ENCODE measurements at places on chromosomes 11 and 22. TPM values are rescaled to one million over a fixed set of nuclear protein-coding genes. Genes with fewer than 3 reads are reported as not detected.

- H3K27ac ChIP-seq: no peak overlapping the region
- H3K4me3 ChIP-seq: no peak overlapping the region
- no peaks in the 10 kb centered on the region for H3K27me3 ChIP-seq
- DNase-seq: no peak
- H3K36me3 ChIP-seq: peaks cover 27% of the 10 kb centered on the region
Measured at GRCh38 chr22:31742115-31742514, 7.8 kb downstream of the PRR14L start.

GRCh38 chr22:19129871-19130270 is 1.2 kb upstream of the TSSK2 start:
- no peaks in the 10 kb centered on the region for H3K4me1 ChIP-seq
- DNase-seq: no peak
- no peak overlapping the region for H3K27ac ChIP-seq

GRCh38 chr22:47630741-47631534 is 868.5 kb downstream of the TBC1D22A start:
- no peak for DNase-seq
- H3K36me3 ChIP-seq: peaks cover 8% of the 10 kb centered on the region
- H3K4me1 ChIP-seq: no peaks in the 10 kb centered on the region
- no peak overlapping the region for H3K4me3 ChIP-seq
- no peak overlapping the region for H3K27ac ChIP-seq

GRCh38 chr11:72537051-72537450 is 102.7 kb upstream of the CLPB start:
- H3K27ac ChIP-seq: no peak overlapping the region
- DNase-seq: no peak
- H3K4me3 ChIP-seq: no peak overlapping the region
- H3K36me3 ChIP-seq: 0 out of 2 replicates have a peak, but pooled peaks cover 5% of the 10 kb centered on the region
- H3K4me1 ChIP-seq: peaks cover 13% of the 10 kb centered on the region
- peaks cover 40% of the 10 kb centered on the region for H3K27me3 ChIP-seq

GRCh38 chr11:13308704-13309103 is 31.1 kb downstream of the BMAL1 start:
- peaks cover 7% of the 10 kb centered on the region for H3K4me1 ChIP-seq
- no peak for DNase-seq
- no peaks in the 10 kb centered on the region for H3K27me3 ChIP-seq
- peaks cover 23% of the 10 kb centered on the region for H3K36me3 ChIP-seq
- no peak overlapping the region for H3K27ac ChIP-seq
- no peak overlapping the region for H3K4me3 ChIP-seq

GRCh38 chr22:28123989-28124766 is 205.1 kb upstream of the PITPNB start:
- no peak for DNase-seq
- H3K36me3 ChIP-seq: peaks cover 4% of the 10 kb centered on the region
- peaks cover 21% of the 10 kb centered on the region for H3K4me1 ChIP-seq
- H3K27me3 ChIP-seq: no peaks in the 10 kb centered on the region

DNA sequence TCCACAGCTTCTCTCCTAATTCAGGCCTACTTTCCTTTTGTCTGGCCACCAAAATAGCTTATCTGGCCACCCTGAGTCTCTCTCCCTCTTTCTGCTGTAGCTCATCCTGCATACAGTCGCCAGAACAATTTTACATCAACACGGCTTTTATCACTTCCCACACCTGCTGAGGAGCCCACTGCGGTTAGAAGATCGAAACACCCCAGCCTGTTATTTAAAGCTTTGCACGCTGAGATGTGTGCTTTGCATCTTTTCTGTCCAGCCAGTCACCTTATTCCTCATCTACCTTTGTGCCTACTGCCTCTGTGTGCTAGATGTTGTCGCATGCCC is 96.0 kb downstream of the COMMD9 start:
- H3K27me3 ChIP-seq: no peaks in the 10 kb centered on the region
- H3K4me3 ChIP-seq: no peak overlapping the region
- no peaks in the 10 kb centered on the region for H3K4me1 ChIP-seq
- H3K36me3 ChIP-seq: no peaks in the 10 kb centered on the region
- H3K27ac ChIP-seq: no peak overlapping the region

The BTG4 gene
- total RNA-seq: not detected

The RSF1 gene
- total RNA-seq: 57.4 TPM

The KREMEN1 gene
- total RNA-seq: 1.1 TPM
